Activated CD4-positive, alpha-beta T cell treated with anti-CD3 and anti-CD28 coated beads, Interleukin-2, amount 50 U/mL, for 16 hours (primary cell): ENCODE measurements at places on chromosomes 7 and 10.
A peak's percentile ranks its signal among the peaks of the same experiment; 100 is the strongest.

DNA sequence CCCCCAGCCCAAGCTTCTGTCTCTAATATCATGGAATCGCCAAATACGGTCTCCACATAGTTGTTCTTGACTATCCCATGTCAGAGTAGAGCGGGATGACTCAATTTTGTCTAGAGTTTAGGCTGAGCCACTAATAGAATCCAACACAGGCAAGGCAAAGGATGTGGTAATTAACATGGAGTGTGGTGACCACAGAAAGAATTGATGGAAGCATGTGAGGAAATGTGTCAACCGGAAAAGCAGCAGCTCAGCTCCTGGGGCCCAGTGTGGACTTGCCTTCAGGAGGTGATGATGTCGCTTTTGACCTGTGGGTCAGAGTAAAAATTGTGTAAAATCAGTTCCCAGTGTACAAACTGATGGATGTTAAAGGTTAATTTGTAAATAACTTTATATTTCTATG, 139.3 kb upstream of the KLF6 start:
- DNase-seq, result no peak

DNA sequence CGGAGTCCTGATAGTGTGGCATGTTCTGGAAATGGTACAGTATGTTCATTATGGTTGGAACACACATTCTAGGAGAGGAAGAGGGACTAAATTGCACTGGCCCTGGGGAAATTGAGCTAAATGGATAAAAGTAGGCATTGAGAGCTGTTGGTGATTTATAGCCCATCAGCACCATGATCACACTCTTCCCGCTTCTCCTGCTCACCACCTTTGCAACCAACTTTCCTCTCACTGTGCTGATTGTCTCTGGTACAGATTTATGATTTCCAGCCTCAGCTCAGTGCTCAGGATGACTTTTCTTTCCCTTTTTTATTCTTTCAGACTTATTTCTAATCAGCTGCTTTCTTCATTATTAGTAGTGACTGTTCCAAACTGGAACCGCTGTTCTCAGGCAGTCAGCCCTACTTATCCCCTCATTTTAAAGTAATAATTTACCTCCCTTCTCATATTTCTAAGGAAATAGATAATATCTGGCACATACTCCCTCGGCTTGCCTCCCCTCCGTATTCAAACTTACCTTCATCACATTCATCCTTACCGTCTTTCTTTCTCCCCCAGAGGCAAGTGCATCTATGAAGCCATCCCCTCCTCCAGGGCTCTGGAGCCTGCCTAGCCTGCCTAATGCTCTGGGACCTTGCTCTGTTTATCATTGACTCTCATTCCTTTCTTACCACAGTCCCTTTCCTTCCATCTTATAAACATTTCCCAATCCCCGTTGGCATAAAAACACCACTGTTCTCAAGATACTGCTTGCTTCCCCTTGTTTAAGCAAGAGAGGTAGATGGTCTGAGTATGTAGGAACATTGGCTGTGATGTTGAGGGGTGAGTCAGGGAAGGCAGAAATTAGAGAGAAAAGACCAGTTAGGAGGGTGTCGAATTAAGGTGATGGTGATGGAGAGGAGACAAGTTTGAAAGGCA, 51.6 kb upstream of the RPA3 start:
- DNase-seq, result no peak

DNA sequence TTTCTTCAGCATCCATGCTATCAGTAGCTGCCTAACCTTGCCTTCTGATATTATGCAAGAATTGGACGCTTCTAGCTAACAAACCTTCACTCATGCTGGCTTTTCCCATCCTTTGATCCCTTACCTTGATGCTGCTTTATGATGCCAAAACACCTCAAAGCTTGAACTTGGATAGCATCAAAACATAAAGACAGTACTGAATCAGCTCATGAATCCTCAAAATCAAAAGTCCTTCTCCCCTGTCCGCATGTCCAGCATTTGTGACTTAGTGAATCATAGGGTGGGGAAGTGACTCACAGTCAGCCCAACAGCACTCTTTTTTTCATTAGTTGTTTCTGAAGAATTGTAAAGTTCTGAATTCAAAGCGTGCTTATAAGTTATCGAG, 89.5 kb upstream of the PIK3CG start:
- no peak for DNase-seq

GRCh38 chr10:112583236-112583939, 136.4 kb downstream of the VTI1A start:
- no peak for DNase-seq

DNA sequence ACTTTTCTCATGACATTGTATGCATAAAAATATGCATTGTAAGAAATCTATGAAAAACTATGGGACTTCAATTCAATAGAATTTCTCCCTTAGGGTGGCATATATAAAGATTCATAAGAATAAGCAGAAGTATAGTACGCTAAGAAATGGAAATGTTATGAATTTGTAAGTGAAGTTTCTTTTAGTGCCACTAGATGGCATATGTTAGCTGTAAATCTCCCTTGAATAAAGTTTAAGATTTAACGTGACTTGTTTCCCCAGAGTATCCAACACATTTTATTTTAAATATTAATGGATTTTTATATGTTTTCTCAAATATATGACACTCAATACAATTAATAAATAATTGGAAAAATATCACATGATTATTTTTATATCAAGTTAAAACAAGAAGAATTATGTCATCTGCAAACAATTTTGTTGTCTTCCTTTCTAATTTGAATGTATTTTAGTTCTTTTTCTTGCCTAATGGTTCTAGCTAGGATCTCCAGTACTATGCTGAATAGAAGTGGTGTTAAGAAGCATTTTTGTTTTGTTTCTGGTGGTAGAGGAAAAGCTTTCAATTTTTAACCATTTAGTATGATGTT, 287.2 kb downstream of the HGF start:
- DNase-seq, result peak; percentile 9
